M059J (cell line): ENCODE measurements at places on chromosomes 12 and 14. TPM values are rescaled to one million over a fixed set of nuclear protein-coding genes. Genes with fewer than 3 reads are reported as not detected.

RNASE3 gene
- total RNA-seq, result not detected in 2 replicates

PIK3C2G gene
- total RNA-seq, result 0.02 TPM in 1 of 2 replicates, not detected in the other

POTEG gene
- not detected in 2 replicates for total RNA-seq

SOCS2 gene
- total RNA-seq, result 79.8 and 110 TPM in 2 replicates

TCL1B gene
- not detected in 2 replicates for total RNA-seq

NFATC4 gene
- total RNA-seq, result 0.37 and 0.44 TPM in 2 replicates

OAS3 gene
- 238 and 375 TPM in 2 replicates for total RNA-seq

ATP6V1D gene
- 194 and 202 TPM in 2 replicates for total RNA-seq

INSM2 gene
- total RNA-seq, result not detected in 2 replicates

OTOGL gene
- total RNA-seq, result 0.15 and 0.71 TPM in 2 replicates

TAS2R13 gene
- not detected in 2 replicates for total RNA-seq

BDKRB1 gene
- 0.10 and 1.7 TPM in 2 replicates for total RNA-seq

TAS2R9 gene
- not detected in 2 replicates for total RNA-seq

CAPZA3 gene
- not detected in 2 replicates for total RNA-seq

HSPA2 gene
- total RNA-seq, result 1.2 and 2.6 TPM in 2 replicates

PRB2 gene
- not detected in 2 replicates for total RNA-seq
